ENCODE measurements at places on chromosomes 13 and 19.

GRCh38 chr13:32176696-32177095 lies 138.5 kb downstream of the ZAR1L start:
- no peak for DNase-seq

- no peak for DNase-seq
Observed at GRCh38 chr13:49954674-49955455, 18.7 kb upstream of the SPRYD7 start.

GRCh38 chr13:77878190-77878589 lies 40.4 kb downstream of the EDNRB start:
- no peak for DNase-seq

- DNase-seq: no peak
Observed at GRCh38 chr19:4061178-4061682, 5.5 kb downstream of the ZBTB7A start.

GRCh38 chr19:7919610-7920518 lies at the start of gene SNAPC2:
SNAPC2 (plus strand) TSS chr19:7920338; CDS start chr19:7920367, 29 bp downstream.
- DNase-seq: peak; percentile 99

- DNase-seq: no peak
Observed at GRCh38 chr13:95642028-95642621, 2.4 kb downstream of the DZIP1 start.

DNA sequence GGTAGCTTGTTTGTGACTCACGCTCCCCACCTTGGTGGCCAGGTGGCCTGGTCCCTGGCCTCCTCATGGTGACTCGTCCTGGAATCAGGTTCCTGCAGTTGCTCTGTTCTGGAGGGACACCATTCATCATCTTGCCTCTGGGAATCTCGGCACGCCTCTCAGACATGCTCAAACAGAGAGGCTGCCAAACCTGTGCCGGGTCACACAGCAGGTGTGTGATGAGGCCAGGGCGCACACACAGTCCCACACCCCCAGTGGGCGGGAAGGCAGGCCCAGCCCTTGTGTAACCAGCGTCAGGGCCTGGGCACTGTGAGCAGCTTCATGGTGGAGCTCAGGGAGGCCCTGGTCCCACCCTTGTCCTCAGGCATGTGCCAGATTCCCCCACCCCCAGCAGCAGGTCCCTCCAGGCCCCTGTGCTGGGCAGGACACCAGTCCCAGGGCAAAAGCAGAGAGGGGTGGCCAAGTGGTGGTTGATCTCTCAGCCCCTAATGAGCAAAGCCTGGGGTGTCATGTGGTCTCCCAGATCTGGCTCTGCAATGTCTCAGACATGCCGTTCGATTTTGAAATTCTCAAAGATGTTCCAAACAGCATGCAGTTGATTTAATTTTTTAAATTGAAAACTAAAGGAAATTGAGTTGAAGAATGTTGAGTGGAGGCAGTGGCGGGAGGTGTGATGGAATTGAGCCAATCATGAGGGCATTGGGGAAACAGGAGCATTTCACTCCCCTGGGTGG lies 12.1 kb downstream of the CEBPA start:
- no peak for DNase-seq

- no peak for DNase-seq
Observed at GRCh38 chr19:710767-711166, 2.0 kb downstream of the PALM start.

DNA sequence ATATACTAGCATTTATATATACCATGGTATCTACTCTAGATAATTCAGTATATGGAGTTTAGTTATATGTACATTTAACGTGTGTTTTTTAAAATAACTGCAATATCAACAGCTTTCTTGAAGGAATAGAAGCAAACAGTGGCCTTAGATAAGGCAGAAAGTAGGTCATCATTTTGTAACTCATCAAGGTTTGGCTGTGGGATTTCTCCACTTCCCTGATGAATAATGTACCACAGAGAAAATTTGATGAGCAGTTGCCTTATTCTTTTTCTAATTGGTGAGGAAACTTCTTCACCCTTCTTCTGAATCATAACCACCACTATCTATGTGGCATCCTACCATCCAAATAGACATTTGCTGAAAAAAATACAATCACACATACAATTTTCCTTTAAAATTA lies 590.2 kb upstream of the SPRY2 start:
- no peak for DNase-seq

DNA sequence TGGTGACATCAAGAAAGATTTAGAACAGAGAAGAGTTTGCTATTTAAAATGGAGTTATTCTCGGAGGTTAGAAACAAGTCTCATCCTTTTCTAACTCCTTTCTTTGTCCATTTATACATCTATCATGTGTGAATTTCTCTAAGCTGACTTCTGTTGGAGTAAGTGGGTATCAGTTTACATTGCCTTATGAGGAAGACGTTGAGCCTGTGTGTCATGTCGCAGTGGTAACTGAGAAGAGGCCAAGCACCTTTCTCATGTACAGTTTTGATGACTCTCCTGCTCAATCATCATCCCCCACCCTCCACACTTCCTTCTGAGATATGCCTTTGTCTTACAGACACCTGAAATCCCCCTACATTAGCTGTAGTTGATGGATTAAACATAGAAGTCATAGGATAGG lies 624.8 kb downstream of the LIG4 start:
- no peak for DNase-seq

DNA sequence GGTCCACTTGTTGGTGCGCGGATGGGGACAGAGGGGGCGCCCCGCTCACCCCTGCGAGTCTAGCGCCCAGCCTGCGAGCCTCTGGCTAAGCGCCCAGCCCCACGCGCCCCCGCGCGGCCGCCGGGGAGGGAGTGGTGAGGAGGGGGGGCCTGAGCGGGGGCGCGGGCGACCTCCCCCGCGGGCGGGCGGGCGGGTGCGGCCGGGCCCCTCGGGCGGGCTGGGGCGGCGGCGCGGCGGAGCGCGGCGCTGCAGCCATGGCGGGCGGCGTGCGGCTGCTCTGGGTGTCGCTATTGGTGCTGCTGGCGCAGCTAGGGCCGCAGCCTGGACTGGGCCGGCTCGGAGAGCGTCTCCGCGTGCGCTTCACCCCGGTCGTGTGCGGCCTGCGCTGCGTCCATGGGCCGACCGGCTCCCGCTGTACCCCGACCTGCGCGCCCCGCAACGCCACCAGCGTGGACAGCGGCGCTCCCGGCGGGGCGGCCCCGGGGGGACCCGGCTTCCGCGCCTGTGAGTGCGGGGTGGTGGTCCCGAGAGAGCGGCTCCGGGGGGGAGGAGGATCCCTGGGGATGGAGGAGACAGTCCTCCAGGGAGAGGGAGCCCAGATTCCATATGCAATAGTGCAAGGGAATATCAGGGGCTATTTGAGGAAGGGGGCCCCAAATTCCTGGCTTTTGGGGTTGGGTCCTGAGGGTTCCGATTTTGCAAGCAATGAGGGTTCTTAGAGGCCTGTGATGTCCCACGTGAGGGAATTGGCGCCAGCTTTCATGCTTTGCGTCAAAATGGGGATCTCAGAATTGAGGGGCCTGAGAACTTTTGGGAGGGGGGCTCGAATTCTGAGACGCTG lies at the start of gene LTBP4:
Gene LTBP4, plus strand, starts transcription at position 236 of the 841 bp plus-strand sequence. Its CDS starts 19 bp downstream, at position 255.
- DNase-seq: no peak

DNA sequence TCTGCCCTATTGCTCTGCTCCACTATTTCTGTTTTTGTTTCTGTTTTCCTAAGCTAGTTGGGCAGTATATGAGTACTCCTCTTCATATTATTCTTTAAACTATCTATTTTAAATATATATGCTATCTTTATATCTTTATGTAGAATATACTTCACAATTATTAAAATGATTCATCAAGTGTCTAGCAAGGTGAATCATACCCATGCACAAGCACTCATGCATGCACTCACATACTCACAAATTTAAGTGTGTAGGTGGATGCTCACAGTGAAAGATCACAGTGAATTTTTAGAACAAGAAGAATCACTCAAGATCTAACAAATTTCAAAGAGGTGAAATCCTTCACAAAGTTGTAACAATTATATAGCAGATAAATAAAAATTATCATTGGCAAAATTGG lies 435.6 kb upstream of the SLITRK5 start:
- DNase-seq: no peak

DNA sequence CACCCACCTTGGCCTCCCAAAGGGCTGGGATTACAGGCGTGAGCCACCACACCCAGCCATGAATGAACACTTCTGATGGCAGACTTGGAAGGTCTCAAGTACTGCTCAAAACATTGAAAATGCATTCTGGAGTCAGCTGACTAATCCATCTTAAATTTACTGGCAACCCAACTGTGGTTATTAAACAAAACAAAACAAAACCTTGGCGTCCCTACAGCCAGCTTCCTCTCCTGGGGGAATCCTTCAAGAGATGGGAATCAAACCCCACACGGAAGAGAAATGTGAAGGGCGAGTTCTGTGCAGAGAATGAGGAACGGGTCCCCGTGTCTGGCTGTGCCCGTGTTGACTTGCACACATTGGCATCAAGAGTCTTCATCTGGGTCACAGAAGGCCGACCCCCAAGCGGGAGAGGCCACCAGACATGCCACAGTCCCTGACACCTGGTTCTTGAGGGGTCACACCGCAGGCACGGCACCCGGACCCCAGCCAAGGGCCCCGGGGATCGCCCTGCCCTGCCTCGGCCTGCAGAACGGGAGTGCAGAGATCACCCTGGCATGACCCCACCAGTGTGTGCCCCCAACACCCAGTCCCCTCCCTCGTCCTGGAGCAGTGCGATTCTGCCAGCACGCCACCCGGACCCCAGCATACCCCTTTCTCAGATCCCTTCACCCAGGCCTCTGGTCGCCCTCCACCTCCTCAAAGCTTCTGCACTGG lies 3.2 kb downstream of the MAP2K2 start:
- no peak for DNase-seq

- DNase-seq: no peak
Observed at GRCh38 chr13:23516190-23516589, 54.0 kb upstream of the TNFRSF19 start.

GRCh38 chr19:55246462-55247451 lies 12.1 kb downstream of the PPP6R1 start:
- no peak for DNase-seq

- peak; percentile 95 for DNase-seq
Observed at GRCh38 chr19:38062959-38063761, 156.2 kb downstream of the SIPA1L3 start.

DNA sequence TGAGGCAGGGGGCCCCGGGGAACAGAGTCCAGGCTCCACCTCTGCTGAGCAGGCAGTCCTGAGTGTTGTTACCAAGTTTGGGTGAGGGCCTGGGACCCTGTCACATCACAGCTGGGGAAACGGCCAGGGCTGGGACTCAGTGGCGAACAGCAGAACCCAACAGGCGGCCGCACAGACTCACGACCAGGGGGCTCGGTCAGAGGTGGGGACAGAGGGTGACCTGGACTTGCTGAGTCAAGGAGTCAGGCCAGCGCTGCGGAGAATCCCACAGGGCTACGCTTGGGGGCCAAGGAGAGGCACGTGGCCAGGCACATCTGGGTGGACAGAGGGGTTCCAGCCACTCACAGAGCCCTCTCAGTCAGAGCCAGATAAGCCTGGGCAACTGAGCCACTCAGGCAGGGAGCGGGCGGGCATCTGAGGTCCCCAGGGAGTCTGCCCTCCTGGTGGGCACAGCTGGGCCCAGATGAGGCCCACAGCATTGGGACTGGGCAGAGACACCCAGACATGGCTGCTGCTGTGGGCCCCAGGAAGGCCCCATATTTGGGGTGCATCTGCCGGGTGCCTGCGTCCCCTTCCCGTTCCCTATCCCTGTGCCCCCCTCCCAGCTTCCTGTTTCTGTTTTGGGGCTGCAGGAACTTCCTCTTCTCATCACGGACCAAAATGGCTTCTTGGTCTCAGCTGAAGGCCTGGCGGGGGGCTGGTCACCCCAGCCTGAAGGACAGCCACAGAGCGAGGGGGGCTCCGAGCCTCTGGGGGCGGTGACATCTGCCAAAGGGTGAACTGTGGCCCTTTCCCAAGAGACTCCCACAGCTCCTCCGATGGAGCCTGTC lies 34.0 kb downstream of the CEBPA start:
- no peak for DNase-seq

DNA sequence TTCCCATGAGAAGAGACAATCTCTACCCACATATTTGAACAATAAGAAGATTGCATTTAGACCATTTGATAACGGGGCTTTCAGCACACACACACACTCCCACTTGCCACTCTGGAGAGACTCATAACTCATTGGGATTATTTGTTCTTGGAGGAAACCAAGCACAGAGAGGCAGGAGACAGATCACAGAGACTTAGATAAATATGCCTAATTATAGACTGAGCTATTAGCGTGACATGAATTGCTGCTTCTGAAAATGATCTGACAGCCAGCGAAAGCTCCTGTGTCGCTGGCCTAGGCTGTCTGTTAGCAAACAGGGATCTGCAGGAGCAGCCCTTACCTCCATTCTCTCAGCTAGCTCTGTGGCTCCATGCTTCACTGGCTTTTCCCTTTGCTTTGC lies 111.4 kb downstream of the CCNA1 start:
- DNase-seq: peak; percentile 94

- no peak for DNase-seq
Observed at GRCh38 chr19:31340042-31341025, 8.9 kb downstream of the TSHZ3 start.

- DNase-seq: no peak
Observed at GRCh38 chr13:32284927-32285632, 30.1 kb downstream of the ZAR1L start.

- DNase-seq: no peak
Observed at GRCh38 chr19:10780368-10780767, 55.6 kb downstream of the TMED1 start.

GRCh38 chr19:17499648-17500446 lies 11.6 kb upstream of the PGLS start:
- DNase-seq: no peak

- DNase-seq: no peak
Observed at GRCh38 chr13:110304256-110304655, 2.7 kb downstream of the COL4A1 start.

GRCh38 chr19:51321799-51322198 lies 10.4 kb downstream of the IGLON5 start:
- no peak for DNase-seq

DNA sequence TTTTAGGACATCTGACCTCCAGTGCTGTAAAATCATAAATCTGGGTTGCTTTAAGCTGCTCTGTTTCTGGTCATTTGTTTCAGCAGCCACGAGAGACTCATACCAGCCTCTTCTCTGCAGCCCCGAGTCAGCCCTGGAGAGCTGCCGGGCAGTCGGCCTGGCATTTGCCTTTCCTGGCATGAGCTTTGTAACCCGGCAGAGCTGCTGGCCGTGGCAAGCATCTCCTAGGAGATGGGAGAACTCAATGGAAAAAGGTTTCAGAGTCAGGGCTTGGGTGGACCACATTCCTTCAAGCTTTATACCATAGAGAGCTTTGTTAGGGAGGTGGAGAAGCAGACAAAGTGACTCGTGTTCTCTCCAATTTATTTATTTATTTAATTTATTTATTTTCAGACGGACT lies 21.6 kb upstream of the CCL25 start:
- DNase-seq: no peak

DNA sequence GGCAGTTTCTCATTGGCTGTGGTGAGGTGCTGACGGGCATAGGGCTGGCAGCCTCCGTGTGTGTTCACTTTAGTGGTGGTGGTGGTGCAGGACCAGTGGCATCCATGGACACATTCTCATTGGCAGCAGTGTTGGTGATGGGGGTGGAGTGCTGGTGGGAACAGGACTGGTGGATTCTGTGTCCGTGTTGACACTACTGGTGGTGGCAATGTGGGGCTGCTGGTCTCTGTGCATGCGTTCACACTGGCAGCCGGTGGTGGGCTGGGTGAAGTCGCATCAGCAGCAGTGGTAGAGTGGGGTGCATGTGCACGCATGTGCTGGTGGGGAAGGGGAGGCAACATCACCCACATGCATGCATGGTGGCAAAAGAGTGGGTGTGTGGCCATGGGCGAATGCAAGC lies 1471.4 kb upstream of the PCDH20 start:
- no peak for DNase-seq

- no peak for DNase-seq
Observed at GRCh38 chr13:40255551-40255950, 410.9 kb downstream of the FOXO1 start.

- no peak for DNase-seq
Observed at GRCh38 chr19:7744871-7745650, 2.3 kb downstream of the CD209 start.
